Kasumi-1 (cell line): ENCODE measurements at places on chromosomes 6 and 20.

DNA sequence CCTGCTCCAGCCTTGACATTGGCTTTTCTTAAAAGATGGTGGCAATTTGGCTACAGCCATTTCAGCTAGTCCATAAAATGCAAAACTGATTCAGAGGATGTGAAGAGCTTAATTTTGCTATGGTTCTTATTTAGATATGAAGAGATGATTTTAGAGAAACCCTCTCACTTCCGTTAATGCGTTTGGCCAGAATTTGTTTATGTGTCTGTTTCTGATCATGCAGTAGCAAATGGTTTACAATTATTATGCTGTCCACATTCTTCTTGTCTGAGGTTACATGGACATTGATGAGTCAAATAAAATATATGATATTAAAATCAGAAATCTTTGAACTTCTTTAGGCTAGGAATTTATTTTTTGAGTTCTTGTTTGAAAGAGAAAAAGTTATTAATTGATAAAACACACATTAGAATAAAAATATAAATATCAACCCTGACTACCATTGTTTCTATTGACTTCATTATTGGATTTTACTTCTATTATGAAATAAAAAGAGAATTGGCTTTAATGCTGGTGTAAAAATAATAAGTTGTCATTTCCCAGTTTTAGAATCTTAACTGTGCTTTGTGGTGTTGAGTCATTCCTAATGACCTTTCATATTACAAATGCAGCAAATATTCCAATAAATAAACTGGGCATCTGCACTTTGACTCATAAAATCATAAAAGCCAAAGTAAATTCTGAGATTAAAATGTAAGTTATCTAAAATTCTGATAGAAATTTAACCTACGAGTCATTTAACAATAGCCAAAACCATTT is 1286.0 kb upstream of the GJE1 start:
- DNase-seq, result no peak

DNA sequence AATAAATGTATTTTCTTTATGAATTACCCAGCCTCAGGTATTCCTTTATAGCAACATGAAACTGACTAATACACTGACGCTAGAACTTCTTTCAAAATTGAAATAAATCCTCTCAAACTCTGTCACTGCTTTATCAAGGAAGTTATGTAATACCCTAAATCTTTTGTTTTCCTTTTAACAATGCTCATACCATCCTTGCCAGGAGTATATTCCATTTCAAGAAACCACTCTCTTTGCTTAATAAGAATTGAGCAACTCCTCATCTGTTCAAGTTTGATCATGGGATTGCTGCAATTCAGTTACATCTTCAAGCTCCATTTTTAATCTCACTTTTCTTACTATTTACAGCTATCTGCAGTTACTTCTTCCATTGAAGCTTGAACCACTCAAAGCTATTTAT is 707.6 kb upstream of the MARCKS start:
- no peak for DNase-seq

- DNase-seq, result no peak
These were observed 77.7 kb downstream of the TMEM170B start for GRCh38 chr6:11615214-11615602.

- no peak for DNase-seq
These were observed 32.3 kb upstream of the F13A1 start for GRCh38 chr6:6352772-6353171.

- DNase-seq, result no peak
These were observed 657.2 kb downstream of the DHX35 start for GRCh38 chr20:39619271-39619785.

DNA sequence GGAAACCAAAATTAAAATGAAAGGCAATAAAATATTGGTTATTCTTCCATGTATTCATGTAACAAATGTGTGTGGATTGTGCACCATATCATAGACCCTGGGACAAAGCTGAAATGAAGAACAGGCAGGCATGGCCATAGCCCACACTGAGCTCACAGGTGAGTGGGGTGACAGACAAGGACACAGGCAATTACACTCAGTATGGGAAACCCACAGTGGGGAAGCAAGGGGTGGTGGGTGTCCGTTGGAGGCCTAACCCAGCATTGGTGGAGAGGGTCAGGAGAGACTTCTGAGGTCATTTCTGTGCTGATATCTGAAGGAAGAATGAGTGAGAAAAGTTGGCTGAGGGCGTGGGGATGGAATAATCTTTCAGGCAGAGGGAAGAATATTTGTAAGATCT is 47.6 kb upstream of the MAP3K4 start:
- no peak for DNase-seq

DNA sequence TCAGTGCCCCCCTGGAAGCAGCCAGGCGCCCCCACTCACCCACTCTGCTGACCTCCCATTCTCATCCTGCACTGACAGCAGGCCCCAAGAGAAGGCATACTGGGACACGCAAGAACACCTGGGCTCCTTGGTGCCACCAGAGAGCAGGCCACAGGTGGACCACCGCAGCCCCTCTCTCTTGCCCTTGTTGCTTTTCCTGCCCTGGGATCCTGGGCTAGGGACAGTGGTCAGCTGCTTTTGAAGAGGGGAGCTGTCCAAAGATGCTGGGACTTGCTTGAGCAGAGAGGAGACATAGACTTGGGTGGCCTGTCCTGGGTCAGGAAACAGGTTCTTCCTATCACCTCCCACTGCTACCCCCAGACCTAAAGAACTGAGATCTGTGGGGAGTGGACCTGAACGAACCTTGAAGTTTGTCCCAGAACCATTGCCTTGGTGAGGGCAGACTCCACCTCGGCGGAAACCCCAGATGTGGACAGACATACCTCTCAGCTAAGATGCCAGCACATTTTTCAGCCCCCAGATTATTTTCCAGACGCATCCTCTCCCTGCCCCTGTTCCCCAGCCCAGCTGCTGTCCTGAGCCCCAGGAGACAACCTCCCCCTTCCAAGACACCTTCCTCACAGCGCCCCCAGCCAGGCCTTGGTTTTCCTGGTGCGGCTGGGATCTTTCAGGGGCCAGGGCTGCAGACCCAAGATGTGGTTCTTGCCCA is 1.1 kb downstream of the GLP1R start:
- DNase-seq, result no peak
